ENCODE measurements at places on chromosomes 4 and X.

DNA sequence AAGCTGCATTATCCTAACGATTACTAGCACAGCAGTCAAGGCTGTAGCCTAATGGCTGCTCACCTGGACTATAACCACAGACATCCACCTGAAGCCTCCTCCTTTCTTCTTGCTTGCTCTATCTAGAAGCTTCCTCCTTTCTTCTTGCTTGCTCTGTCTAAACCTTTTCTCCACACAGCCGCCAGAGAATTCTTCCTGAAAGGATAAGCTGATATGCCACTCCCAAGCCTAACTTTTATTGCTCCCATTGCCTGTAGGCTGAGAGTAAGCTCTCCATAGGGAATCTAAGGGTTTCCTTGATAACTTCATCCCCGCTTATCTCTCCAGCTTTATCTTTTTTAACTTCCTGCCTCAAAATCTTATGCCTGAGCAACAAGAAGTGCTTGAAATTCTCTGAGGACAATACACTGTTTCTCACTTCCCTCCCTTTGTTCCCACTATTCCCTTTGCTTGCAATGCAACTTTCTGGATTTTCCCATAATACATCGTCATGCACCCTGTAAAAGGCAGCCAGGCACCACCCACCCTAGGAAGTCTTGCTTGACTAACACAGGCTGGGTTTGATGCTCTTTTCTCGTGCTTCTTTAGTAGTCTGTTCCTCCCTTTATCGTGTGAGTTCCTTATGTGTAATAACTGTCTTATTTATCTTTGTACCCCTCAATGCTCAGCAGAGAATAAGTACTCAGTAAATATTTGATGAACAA lies 1.4 kb upstream of the LRIT3 start:
- no peak for DNase-seq

DNA sequence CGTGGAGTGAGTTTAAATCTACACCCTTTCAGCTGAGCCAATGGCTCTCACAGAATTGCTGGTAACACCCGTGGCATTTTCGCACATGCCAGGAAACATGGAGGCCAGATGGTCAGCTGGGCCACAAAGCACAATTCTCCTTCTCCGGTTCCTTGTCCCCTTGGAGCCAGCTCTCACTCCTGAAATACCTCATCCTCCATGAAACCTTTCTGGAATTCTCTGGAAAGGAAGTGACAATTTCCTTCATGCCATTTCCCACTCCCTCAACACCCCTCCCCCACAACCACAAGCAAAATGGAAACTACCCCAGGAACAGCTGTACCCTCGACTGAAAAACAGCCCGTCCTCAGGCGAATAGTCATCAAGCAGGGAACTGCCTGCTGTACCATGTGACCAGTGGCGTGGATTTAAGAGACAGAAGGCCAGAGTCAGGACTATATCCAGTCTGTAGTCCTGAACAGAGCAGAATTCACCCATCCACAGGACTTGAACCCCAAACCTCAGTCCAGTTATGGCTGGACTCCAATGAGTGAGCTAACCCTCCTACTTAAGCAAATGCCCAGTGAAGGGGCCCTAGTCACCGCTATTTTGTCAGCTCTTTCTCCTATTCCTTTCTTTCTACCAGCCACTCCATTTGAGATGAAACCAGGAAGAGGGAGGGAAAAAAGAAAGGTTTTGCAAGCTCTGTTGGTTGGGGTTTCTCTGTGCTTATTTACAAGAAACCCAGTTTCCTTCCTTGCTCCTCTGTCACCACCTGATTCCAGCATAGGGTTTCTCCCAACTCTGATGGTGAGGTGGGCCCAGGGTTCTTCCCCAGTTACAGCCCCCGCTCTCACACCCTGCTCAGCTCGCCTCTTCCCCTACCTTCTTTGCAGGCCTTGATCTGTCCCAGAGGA lies 24.5 kb downstream of the ELF4 start:
- DNase-seq: no peak

- peak; percentile 79 for DNase-seq
Measured at GRCh38 chr4:6720202-6720699, 4.3 kb downstream of the BLOC1S4 start.

- no peak for DNase-seq
Measured at GRCh38 chr4:9936129-9936644, 85.1 kb downstream of the SLC2A9 start.

DNA sequence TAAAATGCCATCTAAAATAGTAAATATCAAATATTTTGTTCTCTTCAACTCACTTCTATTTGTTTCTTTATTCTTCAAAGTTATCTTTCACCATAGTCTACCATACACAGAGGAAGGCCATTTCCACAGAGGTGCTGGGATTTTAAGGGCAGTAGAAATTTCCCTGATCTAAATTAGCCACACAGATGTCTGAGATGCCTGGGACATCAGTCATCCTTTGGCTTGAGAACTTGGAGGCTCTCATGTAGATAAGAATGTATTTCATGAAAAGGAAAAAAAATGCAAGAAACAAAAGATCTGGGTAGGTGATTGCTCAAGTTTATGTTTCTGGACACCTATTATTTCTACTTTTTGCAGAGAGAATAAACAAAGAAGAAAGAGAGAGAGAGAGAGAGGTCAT lies 1008.2 kb downstream of the NLGN4X start:
- DNase-seq: no peak

- DNase-seq: no peak
Measured at GRCh38 chrX:39322496-39322895, 521.2 kb downstream of the MID1IP1 start.

DNA sequence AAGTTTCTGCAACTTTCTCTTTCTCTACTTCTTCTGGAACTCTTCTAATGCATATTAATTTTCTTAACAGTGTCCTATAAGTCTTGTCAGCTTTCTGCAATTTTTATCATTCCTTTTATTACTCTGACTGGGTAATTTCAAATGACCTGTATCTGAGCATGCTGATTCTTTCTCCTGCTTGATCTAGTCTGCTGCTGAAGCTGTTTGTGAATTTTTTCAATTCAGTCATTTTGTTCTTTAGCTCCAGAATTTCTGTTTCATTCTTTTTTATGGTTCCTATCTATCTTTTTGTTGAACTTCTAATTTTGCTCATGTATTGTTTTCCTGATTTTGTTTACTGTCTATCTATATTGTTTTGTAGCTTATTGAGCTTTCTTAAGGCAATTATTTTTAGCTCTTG lies 1.5 kb upstream of the KLKB1 start:
- DNase-seq: no peak

DNA sequence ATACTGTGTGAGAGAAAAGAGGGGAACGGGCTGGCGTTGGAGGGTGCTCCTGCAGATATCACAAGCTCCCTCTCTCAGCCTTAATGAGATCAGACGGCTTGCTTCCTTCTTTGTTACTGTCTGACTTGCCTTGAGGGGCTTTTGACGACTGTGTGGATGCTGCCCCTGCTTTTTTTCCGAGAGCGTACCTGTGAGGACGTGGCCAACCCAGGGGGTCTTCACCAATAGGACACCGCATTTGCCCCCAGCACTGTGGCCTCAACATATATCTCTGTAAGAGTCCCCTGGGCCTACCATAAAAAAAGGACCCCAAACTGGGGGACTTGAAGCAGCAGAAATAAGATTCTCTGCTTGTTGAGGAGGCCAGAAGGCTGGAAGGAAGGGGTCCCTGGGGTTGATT lies 143.9 kb downstream of the SHOX start:
- DNase-seq: no peak

- DNase-seq: no peak
Measured at GRCh38 chrX:373641-374471, 12.9 kb downstream of the PPP2R3B start.

GRCh38 chrX:8242431-8243020 lies 71.5 kb upstream of the VCX2 start:
- DNase-seq: no peak

GRCh38 chr4:67871867-67872266 lies 11.9 kb downstream of the TMPRSS11D start:
- no peak for DNase-seq

GRCh38 chrX:41275661-41276609 lies 58.0 kb upstream of the DDX3X start:
- DNase-seq: peak; percentile 47
